ENCODE measurements at places on chromosomes 7 and 10.

GRCh38 chr10:72062382-72062781 is 26.0 kb downstream of the SPOCK2 start:
- no peak for DNase-seq

DNA sequence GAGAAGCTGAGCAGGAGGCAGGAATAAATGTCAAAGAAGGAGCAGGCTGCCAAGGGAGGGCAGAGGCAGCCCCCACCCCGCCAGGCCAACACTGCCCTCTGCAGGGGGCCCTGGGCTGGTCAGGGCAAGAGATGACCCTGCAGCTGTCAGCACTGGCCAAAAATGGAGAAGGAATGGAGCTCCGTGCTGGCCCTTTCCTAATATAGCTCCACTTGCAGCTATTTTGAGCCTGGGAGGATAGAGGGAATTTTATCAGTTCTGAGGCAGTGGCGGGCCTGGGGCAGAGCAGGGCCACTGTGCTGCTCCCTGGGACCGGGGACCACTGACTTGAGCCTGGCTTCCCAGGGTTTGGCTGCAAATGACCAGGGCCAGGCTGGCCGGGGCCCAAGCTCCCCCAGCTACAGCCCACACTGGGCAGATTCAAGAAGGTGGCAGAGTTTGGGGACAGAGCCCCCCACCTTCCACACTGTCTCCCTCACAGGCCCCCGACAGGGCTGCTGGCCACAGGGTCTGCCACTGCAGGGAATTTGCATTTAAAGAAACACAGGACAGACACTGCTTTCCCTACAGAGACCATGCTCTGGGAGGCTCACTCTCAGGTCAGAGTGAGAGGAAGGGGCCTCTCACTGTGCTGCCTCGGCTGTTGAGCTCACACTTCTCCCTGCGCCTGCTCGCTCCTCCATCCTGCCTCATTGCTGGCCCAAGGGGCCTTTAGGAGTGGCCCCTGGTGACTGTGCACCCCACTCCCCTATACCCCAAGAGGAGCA is 16.2 kb downstream of the LDB3 start:
- DNase-seq, result no peak

- no peak for DNase-seq
These were observed 310.3 kb upstream of the AKR1E2 start for GRCh38 chr10:4515721-4516120.

GRCh38 chr7:16428672-16429071 is 7.3 kb upstream of the CRPPA start:
- no peak for DNase-seq

DNA sequence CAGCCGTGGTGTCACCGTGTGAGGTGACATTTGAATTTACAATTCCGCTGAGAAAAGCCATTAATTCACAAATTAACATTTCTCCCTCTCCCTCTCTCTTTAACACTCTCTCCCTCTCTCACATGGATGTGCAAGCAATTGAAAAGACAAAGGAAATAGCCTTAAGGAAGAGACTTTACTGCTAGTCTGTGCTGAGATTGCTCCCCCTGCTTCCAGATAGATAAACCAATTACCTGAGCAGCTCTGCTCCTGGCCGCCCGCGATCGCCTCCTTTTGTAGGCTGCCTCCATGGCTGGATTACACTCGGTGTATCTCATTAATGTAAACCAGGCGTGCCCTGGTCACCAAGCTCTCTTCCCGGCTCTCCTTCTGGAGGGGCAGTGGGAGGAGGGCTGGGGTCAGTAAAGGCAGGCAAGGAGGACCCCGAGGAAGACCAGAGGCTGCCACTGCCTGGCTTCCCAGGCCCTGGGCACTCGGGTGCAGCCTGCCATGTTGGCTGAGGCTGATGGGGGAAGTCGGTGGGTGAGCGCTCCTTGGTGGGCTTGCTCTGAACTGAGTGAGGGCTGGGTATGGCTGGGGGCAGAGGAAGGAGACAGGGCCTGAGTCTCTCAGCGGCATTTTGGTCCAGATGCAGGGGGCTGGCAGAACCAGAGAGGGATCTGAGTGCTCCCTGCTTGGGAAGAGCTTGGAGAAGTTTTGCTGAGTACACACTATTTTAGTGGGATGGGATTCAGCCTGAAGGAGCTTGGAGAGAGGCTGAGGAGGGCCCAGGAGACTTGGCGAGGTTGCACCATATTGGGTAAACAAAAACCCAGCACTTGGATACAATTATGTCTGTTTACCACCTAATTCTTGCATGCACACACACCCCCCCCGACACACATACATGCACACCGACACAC is 42.9 kb downstream of the PAX2 start:
- no peak for DNase-seq

DNA sequence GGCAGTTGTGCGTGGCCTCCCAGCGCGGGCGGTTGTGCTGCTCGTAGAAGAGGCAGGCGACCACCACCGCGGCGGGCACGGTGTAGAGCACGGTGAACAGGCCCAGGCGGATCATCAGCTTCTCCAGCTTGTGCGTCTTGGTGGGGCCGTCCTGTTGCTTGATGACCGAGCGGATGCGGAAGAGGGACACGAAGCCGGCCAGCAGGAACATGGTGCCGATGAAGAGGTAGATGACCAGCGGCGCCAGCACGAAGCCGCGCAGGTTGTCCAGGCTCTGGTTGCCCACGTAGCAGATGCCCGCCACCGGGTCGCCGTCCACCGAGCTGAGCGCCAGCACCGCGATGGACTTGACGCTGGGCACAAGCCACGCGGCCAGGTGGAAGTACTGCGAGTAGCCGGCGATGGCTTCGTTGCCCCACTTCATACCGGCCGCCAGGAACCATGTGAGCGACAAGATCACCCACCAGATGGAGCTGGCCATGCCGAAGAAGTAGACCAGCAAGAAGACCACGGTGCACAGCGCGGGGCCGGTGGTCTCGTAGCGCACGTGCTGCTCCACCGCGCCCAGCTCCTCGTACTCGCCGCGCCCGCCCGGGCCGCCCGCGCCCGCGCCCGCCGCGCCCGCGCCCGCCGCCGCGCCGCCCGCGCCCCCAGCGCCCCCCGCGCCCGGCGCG is 2.2 kb downstream of the FZD8 start:
- no peak for DNase-seq

DNA sequence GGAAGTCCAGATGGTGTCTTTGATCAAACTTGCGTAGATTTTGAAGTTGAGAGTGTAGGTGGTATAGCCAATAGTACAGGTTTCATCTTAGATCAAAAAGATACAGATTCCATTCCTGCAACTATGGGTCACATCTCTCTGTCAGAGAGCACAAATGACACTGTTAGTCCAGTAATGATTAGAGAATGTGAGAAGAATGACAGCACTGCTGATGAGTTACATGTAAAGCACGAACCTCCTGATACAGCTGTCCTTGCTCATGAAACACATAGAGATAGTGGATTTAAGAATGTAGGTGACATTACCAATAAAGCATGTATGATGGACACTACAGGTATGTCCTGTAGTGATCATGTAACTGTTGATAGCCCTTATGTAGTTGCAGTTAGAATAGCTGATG is 59.1 kb downstream of the LOXL4 start:
- DNase-seq, result no peak

DNA sequence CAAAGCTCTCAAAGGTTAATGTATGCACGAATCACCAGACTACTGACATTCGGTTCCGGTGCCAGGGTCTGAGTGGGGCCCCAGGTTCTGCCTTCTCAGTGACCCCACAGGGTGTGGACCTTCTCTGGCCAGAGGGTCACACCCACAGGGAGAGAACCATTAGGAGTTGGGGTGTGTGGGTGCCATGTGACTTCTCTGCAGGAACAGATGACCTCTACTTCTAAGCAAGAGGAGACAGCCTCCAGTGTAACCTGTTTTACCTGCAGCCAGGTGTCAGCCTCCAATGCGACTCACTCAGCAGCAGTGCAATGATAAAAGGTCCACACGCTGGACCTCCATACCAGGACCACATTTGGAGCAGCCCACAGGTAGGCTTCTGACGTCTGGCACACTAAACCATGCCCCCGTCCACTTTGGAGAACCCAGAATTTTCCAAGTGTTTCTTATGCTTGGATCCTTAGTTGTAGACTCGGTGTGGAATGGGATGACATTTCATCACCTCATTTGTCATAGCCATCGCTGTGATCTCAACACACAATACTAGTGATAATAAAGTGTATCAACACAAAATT is 16.2 kb upstream of the INSIG1 start:
- no peak for DNase-seq

DNA sequence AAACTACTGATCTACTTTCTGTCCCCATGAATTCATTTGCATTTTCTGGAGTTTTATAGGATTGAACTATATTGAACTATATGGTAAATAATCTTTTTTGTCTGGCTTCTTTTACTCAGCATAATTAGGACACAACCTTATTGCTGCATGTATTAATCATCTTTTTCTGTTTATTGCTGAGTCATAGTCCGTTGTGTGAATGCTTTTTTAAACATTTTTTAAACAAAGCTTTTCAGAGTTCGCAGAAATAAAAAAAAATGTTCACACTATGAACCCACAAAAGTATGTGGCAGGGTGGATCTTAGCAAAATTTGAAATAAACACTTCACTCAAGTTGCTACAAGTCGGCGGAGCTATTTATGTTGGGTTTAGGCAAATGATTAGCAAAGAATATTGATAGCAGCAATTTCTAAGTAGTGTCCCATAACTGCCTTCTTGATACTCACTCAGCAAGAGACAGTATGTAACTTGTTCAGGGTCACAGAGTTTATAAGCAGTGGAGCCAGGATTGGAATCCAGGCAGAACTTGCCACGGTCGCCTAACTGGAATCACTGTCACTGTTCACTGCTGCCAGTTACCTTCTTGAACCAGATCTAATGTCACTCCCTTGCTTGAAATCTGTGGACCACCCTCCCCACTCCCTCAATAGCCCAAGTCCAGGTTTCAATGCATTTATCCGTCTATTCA is 5.6 kb downstream of the CH25H start:
- no peak for DNase-seq

DNA sequence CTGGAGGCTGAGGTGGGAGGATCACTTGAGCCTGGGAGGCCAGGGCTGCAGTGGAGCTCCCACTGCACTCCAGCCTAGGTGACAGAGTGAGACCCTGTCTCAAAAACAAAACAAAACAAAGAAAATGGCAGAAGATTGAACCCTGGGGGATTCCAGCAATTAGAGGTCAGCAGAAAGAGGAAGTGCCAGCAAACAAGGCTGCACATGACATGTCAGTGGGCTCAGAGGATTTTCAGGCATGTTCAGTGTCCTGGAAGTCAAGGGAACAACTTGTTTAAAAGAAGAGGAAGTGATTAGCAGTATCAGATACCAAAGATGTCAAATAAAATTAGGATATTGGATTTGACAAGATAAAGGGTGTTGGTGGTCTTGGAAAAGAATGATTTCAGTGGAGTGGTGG is 32.3 kb downstream of the RAB18 start:
- no peak for DNase-seq

DNA sequence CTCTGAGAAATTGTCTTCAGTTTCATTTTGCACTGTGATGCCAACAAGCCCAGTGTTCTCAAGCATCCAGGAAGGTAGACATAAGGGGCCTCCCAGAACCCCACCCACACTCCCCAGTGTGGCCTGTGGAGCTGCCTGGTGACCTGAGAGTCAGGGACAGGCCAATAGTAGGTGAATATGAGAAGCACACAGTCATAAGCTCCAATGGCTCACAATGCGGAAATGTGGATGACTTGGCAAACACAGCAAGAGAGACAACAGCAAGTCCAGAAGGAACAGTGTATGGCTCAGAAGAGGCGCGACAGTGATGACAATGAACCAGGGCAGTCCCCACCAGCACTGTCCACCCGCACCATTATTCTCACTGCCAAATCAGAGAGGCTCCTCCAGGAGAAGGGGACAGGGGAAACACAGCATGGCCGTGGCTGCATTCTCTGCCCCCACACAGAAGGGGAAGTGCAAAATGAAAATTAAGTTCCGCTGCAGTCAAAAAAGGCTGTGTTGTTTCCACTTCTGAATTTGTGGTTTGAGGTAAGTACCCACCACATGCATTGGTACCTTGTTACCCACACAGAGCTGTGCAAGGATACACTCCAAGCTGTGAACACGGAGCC is 419.8 kb downstream of the GRID1 start:
- no peak for DNase-seq

All from left kidney (tissue), 8 donors.